ENCODE measurements at places on chromosomes 7 and 10.

DNA sequence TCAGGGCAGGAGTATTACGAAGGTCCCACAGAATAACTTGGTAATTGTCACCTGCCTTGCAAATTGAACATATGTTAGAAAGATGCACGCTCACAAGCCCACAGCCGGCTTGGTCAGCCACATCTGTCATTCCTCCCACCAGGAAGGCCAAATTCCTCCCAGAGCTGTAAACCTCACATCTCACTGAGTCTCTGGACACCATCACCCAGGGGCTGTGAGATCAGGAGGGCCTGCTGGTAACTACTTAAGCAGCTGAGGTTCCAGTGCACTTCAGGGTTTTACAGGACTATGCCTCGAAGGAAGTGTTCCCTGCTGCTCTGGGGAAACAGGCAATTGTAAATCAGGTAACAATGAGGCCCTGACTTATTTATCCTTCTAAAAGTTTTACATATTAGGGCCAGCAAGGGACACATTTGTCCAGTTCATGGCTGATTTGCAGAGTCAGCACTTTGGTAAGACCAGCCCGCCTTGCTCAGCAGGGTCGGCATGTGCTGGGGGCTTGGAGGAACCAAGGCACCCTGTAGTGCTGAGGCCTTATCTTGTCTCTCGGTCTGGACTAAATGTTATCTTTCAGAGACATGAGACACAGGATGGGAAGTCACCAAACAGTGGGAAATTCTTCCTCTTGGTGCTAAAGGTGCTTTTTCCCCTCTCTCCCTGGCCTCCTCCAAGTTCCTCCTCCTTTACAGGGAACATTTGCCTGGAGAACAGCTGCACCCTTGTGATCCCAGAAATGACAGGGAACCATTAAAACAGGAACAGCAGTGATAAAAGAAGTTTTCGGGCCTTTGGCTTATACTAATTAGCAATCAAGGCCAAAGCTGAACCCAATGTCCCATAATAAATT lies 34.3 kb downstream of the PYROXD2 start:
- no peak for DNase-seq

DNA sequence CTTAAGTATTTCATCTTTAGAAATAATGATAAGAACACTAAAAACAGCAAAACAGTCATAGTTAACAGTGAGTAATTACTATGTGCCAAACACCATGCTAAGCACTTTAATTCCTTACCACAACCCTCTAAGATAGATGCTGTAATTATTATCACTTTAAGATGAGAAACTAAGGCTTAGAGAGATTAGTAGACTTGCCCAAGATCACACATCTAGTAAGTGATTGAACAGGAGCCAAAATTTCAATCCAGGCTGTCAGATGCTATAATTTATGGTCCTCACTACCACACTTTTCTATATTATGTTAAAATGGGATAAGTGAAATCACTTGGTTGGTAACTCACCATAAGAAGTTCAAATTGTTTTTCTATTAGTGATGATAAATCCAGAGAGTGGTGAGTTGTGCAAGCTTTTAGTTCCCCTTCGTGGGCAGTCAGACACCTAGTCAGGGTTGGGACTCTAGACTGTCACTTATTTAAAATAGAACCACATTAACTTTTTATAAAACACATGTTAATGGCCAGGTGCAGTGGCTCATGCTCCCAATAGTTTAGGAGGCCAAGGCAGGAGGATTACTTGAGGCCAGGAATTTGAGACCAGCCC lies 85.9 kb upstream of the GATA3 start:
- DNase-seq, result no peak

DNA sequence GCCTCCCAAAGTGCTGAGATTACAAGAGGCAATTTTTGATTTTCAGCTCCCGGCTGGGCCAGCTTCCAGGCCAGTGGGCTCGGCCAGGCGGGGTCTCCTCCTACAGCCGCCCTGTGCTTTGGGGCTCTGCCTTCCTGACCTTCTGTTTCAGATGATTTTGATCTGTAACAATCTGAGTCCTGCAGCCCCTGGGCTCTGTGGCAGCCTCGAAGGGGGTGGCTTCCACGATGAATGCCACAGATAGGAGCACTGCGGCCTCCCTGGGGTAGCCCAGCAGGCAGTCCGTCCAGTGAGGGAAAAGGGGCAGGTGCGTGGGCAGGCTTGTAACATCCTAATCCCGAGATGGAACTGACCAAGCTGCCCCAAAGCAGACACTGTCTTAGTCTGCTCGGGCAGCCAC lies 177.5 kb downstream of the DNAJB6 start:
- DNase-seq, result peak; percentile 54

- no peak for DNase-seq
Measured at GRCh38 chr10:53064614-53065013, 292.0 kb upstream of the MBL2 start.

DNA sequence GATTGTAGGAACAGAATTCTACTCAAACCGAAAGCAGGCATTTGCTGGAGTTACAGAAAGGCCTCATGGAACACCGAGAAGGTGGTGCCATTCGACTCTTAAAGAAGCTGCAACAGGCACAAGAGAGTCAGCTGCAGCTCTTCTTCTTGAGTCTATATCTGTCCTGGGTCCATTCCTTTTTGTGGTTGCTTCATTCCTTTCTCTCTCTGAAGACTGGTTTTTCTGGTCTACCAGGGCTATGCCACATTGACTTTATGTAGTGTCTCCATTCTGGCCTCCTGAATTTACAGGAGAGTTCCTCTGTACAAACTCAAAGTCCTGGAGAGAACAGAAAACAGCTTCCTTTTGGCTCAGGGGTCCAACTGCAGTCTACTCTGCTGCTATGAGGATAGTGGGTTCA lies 132.8 kb downstream of the CFTR start:
- DNase-seq, result no peak

GRCh38 chr10:13528123-13528874 lies 515 bp downstream of the BEND7 start:
- no peak for DNase-seq

DNA sequence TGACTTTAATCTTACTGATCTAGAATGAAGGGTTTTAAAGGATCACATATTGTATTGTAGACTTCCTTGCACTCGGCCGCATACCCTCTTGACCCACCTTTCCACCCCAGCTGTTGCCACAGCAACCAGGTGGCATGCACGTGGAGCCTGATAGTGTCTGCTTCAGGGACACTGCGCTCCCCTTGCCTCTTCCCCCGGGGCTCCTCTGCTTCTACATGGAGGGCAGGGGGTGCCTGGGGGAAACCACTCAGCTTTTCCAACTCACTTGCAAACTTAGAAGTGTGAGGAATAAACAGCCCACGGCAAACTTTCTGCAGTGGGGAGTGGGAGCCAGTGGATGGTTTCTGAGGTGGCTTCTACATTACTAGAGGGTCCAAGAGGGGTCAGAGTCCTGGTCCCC lies 458.6 kb downstream of the PLXNA4 start:
- DNase-seq, result no peak

DNA sequence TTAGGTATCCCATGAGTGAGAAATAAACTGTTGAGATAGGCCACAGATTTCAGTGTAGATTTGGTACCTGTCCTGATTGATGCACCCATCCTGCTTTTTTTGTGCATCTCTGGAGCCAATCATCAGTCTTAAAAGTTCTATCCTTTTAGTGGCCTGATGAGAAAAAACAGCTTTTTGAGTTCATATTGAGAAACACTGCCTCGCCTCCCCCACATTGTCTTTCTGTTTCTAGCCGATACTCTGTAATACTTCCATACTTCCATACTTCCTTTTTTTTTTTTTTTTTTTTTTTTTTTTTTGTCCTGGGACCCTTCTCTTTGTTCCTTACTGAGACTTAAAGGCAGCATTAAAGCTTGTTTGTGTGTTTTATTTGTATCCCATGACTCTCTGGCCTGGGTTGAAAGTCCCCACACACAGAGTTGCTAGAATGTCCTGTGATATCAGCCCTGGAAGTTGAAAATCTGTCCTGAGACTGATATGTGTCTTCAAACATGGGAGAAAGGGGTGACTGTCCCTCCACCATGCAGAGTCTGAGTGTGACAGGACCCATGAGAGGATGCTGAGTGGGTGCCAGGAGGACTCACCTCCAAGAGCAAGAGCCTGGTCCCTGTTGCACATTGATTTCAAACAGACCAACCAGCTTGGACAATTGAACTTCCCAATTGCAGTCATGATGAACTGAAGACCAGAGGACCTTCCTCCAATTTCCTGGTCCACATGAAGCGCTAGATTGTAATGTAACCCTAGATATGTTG lies 5.7 kb downstream of the ZNF22 start:
- DNase-seq, result no peak

GRCh38 chr10:24561453-24561852 lies 162.2 kb downstream of the ARHGAP21 start:
- DNase-seq, result no peak

- DNase-seq, result no peak
Measured at GRCh38 chr7:107815254-107815882, 12.3 kb upstream of the SLC26A3 start.

GRCh38 chr10:60747817-60748469 lies 30.3 kb upstream of the CDK1 start:
- no peak for DNase-seq

DNA sequence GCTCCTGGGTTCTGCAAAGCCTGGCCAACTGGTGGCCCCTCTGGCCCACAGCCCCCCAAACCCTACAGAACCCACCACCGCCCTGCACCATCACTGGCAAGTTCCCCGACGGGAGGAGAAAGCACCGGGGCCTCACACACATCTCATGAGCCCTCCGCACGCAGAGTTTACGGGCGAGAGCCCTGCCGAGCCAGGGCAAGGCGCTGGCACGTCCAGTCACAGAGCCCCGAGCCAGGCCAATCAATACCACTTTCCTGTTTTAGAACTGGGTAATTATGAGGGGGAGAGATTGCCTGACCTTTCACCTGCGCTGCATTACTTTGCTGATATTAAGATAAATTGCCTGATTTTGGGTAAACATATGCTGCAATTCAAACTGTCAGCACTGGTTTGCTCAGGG lies 113.3 kb downstream of the EBF3 start:
- no peak for DNase-seq

- no peak for DNase-seq
Measured at GRCh38 chr7:2616387-2617324, 15.1 kb upstream of the TTYH3 start.

GRCh38 chr7:45919231-45919784 lies 1.8 kb downstream of the IGFBP3 start:
- no peak for DNase-seq

DNA sequence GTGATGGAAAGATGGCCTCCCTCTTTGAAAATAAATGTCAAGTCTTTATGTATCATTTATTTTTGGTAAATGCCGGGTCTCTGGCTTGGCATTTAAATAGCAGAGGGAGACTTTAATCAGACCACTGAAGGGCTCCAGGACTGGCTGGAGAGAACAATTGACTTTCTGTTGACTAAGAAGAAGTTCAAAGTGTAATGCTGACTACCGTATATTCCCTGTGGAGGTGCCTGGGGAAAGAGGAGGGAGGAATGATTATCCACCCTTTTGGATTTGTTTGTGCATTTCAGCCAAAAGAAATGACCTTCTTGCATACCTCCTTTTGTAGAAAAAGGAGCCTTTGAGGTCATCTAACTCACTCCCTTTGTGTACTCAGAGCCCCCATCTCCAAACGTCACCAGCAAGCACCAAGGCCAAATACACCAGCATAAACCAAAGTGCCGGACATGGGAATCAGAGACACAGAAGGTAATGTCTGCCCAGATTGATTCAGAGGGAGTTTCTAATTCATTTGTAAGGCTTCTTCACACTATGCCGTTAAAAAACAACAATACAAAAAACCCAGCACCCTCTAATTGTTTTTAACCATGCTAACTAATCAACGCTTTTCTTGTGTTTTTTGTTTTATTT lies 75.2 kb downstream of the PRLHR start:
- DNase-seq, result no peak

DNA sequence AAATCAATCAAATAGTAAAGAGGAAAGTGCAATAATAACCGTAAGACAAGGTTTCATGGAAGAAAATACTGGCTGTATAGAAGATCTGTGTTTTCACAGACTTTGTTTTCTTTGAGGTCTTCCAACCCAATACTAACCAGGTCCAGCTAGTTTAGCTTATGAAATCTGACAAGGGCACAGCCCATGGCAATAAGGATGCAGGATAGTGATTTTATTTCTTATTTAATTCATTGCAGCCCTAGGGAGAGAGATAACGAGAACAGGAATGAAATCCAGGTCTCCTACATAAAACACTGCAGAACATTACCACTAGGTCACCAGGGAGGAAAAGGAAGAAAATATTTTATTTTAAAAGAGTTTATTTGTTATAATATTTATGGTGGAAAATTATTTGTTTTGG lies 145.1 kb downstream of the DNAJC1 start:
- no peak for DNase-seq

DNA sequence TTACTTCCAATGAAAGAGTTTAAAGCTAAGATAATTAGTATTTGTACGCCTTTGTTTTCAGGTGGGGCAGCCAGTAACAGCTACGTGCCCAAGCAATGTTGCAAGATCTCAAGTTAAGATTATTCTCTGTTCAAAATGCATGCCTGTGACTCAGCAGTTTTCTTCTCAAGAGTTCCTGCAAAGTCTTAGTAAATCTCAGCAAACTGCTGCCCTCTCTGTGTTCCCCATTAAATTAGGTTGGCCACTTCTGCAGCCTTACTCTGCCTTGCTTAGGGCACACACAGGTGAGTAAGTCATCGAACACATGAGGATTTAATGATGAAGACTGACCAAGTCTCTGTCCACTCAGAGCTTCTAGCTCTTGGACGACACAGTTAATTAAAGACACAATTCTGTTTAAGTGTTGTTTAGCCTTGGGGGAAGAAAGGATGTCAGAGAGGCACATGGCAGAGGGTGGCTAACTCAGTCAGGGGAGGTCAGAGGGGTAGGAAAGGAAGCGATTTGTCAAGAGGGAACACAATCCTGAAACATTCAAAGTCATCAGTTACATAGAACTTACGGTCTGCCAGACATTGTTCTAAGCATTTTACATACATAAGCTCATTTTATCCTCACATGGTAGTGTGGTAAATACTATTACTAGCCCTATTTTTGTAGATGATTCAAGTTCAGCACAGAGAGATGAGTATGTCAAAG lies 20.2 kb upstream of the SLC35G1 start:
- DNase-seq, result no peak

DNA sequence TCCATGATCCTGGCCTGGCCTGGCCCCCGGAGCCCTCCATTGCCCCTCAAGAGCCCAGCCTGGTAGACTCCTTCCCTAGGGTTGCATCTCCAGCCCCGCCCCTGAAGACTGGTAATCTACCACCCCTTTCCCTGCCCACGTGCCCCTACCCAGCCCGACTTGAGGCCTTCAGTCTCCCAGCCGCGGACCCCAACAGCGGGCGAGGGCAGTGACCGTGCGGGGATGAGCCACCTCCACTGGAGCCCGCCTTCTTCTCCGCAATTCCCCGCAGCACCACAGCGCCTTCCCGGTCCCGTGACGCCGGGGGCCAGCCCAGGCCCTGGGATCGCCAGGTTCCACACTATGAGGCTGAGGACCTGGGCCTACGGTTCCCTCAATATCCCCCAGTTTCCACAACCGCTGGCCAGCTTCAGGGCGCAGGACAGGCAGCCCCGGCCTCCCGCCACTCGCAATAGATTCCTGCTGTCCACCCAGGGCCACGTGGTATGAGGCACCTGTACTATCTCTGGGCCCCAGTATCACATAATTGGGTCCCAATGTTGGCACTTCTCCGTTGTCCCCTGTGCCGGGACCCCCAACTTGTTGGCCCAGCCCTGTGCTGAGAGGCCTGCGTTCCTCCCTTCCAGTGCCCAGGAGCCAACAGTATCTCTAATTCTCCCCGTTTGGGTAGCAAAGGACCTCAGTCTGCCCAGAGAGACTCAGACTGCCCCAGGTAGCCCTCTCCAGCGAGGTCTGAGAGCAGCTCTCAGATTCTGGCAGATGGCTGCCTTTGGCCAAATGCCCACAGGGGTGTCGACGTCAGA lies 1.1 kb upstream of the GPRIN2 start:
- DNase-seq, result peak; percentile 75

GRCh38 chr7:101321491-101322401 lies at the start of gene IFT22:
IFT22 (minus strand) TSS chr7:101321812; CDS start chr7:101321709, 103 bp downstream.
- DNase-seq, result peak; percentile 89

- no peak for DNase-seq
Measured at GRCh38 chr7:103748680-103749079, 240.8 kb downstream of the RELN start.
